ENCODE measurements at places on chromosomes 11 and 22.

GRCh38 chr11:8792710-8793109, 110.1 kb downstream of the RPL27A start:
- DNase-seq: no peak

DNA sequence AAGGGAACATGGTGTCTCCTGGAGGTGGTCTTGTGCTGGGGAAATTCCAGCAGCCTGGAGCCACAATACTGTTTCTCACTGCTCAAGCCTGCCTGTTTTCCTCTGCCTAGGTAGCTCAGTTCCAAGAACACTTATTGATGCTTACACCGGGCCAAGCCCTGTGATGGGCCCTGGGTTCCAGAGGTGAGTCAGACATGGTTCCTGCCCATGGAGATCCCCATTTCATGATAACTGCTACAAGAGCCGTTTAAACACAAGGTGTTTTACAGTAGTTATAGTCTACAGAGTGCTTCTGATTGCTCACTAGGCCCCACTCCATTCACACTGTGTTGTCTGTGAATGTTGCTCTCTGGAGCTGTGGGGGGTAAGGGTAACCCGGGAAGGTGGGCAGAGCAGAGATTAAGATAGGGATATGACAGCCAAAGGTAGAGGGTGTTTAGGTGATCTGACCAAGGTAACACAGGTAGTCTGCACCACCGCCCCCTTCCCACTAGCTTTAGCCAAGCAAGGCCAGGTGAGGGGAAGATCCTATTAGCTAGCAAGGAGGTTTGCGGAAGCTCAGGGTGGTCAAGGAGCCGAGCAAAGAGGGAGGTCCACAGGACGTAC, 696 bp upstream of the MICAL2 start:
- no peak for DNase-seq

GRCh38 chr11:66716996-66717395, 12.0 kb downstream of the SPTBN2 start:
- DNase-seq: no peak

- no peak for DNase-seq
Observed at GRCh38 chr11:35850191-35850590, 93.7 kb upstream of the LDLRAD3 start.

GRCh38 chr11:17506314-17506713, 29.7 kb upstream of the ABCC8 start:
- no peak for DNase-seq

Data from stimulated activated CD4-positive, alpha-beta T cell treated with anti-CD3 and anti-CD28 coated beads, Interleukin-1b, Interleukin-23, amount 100 ng/mL, for 4 hours (primary cell).